ENCODE measurements at places on chromosomes 1 and 21.
A peak's percentile ranks its signal among the peaks of the same experiment; 100 is the strongest.

GRCh38 chr1:152502496-152503180, 8.0 kb upstream of the LCE5A start:
- DNase-seq, result no peak

- DNase-seq, result no peak
Observed at GRCh38 chr1:28062806-28063205, 25.6 kb downstream of the EYA3 start.

GRCh38 chr1:234322097-234322496, 51.2 kb upstream of the COA6 start:
- DNase-seq, result no peak

GRCh38 chr21:43936247-43936967, 71.4 kb downstream of the AGPAT3 start:
- no peak for DNase-seq

GRCh38 chr1:218510153-218510772, 165.1 kb downstream of the TGFB2 start:
- DNase-seq, result no peak

DNA sequence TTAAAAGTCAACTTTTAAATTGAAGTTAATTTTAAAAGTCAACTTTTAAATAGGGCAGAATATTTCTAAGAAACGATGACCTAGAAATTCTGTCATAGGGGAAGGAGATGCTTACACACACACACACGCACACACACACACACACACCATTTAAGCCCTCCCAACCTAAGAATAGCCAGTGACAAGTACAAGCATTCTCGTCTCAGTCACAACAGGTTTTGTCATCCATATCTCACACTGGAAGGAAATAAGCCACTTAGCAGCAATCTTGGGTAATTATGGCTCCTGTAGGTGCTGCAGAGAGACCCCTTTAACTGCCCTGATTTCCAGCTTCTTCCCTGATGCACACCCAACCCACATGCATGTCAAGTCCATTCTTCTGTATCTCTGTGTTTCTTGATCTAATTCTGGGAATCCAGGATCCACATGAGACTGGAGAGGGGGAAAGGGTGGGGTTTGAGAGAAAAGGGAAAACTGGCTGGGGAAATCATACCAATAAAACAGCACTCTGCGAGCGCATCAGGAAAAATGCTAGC, 338.1 kb downstream of the PAPPA2 start:
- no peak for DNase-seq

DNA sequence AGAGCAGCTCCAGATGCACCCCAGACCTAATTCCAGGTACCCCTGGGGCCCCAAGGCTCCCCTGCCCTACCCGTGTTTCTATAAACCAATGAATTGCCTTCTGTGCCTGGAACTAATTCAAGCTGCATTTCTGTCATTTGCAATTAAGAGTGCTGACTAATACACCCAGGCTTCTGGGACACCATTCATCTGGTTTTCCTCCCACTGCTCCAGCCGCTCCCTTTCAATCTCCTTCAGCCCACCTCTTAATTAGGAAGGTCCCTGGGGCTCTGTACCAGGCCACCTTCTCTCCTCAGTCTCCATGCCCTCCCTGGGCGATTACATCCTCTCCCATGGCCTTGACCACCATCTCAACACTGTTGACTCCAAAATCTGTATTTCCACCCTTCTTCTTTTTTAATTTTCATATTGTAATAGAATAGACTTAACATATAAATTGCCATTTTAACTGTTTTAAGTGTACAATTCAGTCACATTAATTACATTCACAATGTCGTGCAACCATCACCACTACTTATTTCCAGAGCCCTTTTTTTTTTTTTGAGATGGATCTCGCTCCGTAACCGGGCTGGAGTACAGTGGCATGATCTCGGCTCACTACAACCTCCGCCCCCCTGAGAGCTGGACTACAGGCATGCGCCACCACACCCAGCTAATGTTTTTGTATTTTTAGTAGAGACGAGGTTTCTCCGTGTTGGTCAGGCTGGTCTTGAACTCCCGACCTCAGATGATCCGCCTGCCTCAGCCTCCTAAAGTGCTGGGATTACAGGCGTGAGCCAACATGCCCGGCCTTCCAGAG, 9.2 kb upstream of the GJB3 start:
- no peak for DNase-seq

GRCh38 chr21:44670642-44671432, 4.1 kb upstream of the KRTAP12-2 start:
- DNase-seq, result no peak

- peak; percentile 48 for DNase-seq
Observed at GRCh38 chr1:24503059-24503751, 569 bp downstream of the RCAN3 start.

GRCh38 chr1:214633686-214634085, 30.7 kb downstream of the CENPF start:
- DNase-seq, result no peak

- DNase-seq, result no peak
Observed at GRCh38 chr1:153515504-153516394, 20.0 kb downstream of the S100A6 start.

- DNase-seq, result no peak
Observed at GRCh38 chr1:29704430-29704829, 468.1 kb downstream of the PTPRU start.

- DNase-seq, result no peak
Observed at GRCh38 chr1:94723463-94723862, 96.7 kb upstream of the SLC44A3 start.

GRCh38 chr1:234836776-234837357, 226.9 kb upstream of the IRF2BP2 start:
- no peak for DNase-seq

DNA sequence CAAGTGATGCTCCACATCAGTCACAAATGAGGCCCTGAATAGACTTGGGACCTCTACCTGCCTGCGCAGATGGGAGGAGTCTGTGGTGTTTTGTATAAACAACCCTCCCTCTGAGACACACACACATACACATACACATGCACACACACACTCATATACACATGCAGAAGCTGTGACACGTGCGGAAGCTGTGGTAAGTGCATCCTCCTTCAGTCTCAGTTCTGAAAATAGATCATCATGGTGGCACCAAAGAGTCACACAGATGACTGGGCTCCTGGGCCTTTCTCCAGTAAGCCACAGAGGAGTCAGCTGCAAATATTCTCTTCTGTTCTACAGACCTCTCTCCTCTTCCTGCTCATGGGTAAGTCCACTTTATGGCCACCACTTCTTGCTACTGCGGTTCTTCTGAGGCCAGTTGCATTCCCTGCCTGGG, at the start of gene LY9:
TSS of gene LY9 (plus strand) at position 224 of the 433 bp plus-strand sequence. CDS start at position 238, 14 bp downstream.
- no peak for DNase-seq

DNA sequence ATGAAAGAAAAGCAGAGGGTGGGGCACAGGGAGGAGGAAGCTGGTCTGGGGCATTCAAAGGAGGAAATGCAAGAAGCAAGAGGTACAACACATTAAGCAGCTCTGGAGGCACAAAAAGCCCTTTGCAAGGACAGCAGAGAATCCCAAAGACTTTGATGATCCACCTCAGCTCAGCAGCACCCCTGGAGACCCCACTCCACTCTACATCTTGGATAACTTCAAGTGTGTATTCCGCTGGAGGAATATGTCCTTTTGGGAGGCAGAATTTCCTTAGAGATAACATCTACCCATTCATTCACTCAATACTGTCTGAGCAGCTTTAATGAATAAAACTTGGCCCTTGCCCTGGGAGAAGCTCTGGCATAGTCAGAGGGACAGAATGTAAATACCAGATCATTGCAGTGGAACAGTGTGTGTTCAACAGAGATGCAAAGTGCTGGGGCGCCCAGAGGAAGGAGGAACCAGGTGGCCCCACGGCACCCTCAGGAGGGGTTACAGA, 599.7 kb downstream of the KIF26B start:
- DNase-seq, result no peak

DNA sequence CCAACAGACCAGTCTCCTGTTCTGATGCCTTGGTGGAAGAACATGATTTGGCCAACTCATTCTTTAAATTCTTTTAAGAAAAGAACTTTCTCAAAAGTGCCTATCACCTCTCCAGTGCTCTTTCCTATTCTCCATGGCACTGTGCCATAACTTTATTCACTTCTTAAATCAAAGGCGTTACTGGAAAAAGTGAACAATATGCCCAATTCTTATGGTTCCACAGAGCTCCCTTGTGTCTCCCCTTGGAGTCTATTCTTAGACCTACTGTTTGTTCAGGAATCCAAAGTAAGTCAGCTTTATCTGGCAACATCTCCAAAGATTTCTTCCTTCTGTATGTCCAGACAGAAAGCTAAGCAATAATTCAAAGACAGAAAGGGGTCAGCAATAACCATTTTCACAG, 111.9 kb upstream of the MAGI3 start:
- DNase-seq, result no peak

DNA sequence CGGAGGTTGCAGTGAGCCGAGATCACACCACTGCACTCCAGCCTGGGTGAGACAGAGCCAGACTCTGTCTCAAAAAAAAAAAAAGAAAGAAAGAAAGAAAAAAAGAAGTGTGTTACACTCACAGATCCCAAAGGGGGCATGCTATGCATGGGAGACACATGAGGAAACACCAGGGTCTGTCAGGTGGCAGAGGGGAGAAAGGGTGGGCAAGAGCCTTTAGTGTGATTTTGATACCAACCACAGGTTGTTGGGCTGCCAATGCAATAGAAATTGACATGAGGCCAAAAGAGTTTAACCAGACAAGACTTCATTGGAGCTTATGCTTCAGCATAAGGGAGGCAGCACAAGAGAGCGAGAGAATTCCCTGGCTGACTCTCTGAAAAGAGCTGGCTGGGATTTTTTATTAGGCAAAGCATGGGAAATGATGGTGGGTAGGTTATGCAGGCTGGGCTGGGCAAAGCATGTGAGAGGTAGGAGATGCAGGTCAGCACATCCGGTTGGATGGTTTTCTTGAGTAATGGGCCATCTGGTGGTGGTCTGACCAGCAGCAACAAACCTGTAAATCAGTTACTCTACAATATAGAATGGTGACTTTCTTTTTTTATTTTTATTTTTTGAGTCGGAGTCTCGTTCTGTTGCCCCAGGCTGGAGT, 11.7 kb upstream of the EXTL1 start:
- no peak for DNase-seq

DNA sequence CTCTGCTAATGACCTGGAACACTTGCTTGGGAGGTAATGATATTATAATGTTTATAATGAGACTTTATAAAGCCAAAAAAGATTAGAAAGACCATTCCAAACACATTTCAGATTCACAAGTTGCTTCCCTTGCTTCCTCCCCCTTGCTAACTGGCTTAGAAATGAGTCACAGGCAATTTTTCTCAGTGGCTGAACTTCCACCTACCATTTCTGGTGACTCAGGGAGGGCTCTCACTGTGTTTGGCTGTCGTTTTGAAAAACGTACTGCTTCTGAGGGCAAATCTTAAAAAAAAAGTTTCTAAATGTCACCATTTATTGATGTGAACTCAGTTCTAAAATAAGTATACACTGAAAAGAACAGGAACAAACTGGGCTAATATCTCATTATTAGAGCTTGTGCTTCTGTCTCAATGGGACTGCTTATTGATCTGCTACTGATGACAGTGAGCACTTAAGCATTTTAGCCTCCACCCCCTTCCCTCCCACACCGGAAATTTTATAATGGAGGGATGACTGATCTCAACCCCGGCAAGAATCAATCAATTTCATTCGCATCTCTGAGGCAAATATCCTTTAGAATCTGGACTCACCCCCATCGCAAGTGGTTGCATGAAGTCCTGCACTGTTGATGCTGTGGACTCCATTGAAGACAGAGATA, 278.3 kb downstream of the KCTD3 start:
- DNase-seq, result no peak

GRCh38 chr1:172086137-172086536, 244.8 kb downstream of the DNM3 start:
- no peak for DNase-seq

DNA sequence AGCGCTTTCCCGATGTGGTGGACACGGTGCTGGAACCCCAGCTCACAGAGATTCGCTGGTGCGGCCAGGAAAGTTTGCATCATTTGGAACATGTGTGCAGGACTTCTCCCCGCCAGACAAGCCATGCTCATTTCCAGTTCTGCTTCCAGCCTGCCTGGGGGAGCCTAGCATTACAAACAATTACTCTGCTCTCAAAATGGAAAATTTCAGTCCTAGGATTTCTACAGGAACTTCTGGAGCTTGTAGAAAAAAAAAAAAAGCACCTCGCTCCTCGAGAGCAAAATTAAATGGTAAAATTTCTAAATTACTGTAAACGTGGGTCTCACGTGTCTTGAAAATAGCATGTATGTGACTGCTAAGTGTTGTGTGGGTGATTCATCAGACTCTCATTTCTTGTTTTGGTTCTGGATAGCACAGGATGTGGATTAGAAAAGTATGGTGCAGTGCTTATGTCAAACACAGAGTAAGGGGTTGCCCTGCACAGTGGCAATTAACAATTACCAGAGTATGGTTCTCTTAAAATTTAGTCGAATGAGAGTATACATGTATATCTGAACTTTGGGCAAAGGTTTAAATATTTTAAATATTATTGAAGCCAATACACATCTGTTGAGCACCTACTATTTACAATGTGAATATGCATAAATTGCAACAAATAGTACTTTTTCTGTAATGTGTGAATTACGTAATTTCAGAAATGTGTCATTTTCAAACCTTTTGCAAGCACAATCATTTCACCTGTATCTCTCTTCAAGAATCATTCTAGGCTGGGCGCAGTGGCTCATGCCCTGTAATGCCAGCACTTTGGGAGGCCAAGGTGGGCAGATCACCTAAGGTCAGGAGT, 61.8 kb upstream of the PTGFRN start:
- DNase-seq, result no peak

- DNase-seq, result no peak
Observed at GRCh38 chr1:39301606-39302005, 97.1 kb downstream of the MACF1 start.

DNA sequence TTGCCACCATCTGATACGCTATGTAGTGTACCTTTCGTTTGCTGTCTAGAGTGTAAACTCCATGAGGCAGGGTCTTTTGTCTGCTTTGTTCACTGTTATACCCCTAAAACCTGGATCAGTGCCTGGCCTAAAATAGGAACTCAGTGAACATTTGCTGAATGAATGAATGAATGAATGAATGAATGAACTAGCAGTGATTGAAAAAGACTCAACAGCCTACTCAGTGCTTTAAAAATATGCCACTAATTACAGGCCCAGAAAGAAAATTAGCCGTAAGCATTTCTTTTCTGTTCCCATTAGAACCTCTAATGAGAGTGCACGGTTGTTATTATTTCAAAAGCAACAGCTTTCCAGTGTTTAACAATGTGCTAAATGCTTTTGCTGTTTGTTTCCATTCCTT, 69.3 kb upstream of the SYT6 start:
- no peak for DNase-seq

DNA sequence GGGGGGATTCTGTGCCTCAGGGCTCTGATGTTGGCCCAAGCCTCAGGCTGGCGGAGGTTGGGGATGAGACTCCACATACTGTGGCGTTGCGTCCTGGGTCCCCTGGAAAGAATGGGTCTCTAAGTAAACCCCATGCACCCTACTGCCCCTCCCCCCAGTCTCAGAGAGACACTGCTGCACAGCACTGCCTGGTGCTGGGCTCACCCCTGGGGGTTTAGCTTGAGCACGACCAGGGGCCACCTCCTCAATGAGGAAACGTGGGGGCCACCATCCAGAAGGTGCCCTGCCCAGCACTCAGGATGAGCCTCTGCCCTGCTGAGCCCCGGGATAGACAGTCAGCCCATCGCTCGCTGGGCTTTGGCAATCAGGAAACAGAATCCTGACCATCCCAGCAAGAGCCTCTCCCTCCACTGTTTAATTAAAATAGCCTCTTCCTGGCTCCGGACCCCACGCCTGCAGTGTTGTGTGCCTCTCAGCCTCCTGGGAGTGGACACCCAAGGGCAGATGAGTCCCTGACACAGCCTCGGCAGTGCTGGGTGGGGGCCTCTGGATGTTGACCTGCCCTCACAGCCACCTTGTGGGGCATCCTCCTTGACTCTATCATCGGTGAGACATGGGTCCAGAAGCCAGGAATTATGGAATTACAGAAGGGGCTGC, 3.5 kb upstream of the KRTAP10-4 start:
- no peak for DNase-seq

GRCh38 chr1:77825131-77825709, 45.8 kb downstream of the MIGA1 start:
- no peak for DNase-seq

Measured in right kidney (tissue), 9 donors.